Left lung (tissue), 14 donors: ENCODE measurements at places on chromosomes 5 and 9.
A peak's percentile ranks its signal among the peaks of the same experiment; 100 is the strongest.

DNA sequence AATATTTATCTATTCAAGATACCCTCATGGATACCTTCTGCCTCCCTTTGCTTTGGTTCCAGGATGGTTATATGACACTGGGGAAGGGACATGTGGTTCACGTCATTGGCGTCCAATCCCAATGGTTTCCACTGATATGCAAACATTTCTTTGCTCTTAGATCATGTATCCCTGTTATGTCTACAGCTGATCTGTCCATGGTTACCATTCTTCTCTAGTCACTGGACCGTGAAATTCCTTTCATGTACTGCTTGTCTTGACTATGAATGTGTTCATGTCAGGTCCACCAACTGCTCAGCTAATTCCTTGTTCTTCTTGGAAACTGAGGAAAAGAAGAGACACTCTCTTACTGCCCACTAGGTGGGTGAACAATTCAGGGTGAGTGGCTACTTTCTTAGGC, 391.1 kb upstream of the ZNF608 start:
- H3K27ac ChIP-seq = no peak overlapping the region
- H3K36me3 ChIP-seq = no peaks in the 10 kb centered on the region
- H3K27me3 ChIP-seq = no peaks in the 10 kb centered on the region
- no peak overlapping the region for H3K4me3 ChIP-seq

GRCh38 chr5:118121258-118121657, 867.1 kb downstream of the DTWD2 start:
- no peaks in the 10 kb centered on the region for H3K4me1 ChIP-seq
- no peak for DNase-seq
- no peaks in the 10 kb centered on the region for H3K27me3 ChIP-seq

GRCh38 chr5:24059006-24059405, 551.6 kb downstream of the PRDM9 start:
- no peak for DNase-seq
- H3K27me3 ChIP-seq = no peaks in the 10 kb centered on the region
- H3K4me3 ChIP-seq = no peak overlapping the region

GRCh38 chr9:95399261-95399660, 81.8 kb upstream of the FANCC start:
- H3K36me3 ChIP-seq = no peaks in the 10 kb centered on the region
- no peak overlapping the region for H3K27ac ChIP-seq
- no peak for DNase-seq
- no peaks in the 10 kb centered on the region for H3K4me1 ChIP-seq
- no peak overlapping the region for H3K4me3 ChIP-seq
- H3K27me3 ChIP-seq = no peaks in the 10 kb centered on the region

DNA sequence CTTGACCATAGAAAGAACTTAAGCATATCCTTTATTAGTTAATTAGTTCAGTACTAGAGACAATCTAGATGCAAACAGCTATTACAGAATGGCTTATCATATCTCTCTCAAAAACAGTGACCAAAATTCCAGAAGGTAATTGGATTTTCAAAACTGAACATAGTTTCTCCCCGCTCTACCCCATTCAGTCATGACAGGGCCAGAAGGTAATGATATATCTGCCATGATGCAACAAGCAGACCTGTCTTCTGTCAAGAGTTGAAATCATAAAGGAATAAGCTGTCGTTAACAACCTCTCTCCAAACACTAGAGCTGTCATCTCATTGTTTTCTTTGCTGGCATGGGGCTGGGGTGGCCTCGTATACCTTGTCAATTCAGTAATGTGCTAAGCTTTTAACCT, 200.5 kb upstream of the POU5F2 start:
- H3K27ac ChIP-seq = no peak overlapping the region
- no peak overlapping the region for H3K4me3 ChIP-seq
- H3K36me3 ChIP-seq = no peaks in the 10 kb centered on the region
- H3K27me3 ChIP-seq = no peaks in the 10 kb centered on the region
- DNase-seq = no peak
- H3K4me1 ChIP-seq = no peaks in the 10 kb centered on the region

DNA sequence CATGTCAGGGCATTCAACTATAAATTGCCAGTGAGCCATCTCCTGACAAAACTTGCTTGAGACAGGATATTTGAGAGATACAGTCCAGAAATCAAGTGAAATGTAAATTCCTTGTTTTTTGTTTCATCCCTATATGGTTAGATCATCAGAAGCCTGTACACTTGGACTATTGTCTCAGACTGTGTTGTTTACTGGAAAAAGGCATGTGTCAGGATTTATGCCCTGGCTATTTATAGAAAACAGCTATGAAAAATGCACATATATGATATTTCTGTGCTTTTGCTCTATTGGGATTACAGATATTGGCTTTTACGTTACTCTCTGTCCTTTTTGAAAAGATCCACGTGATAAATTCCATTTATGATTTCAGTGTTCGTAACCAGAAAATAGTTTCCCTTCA, 44.2 kb downstream of the IL31RA start:
- no peak for DNase-seq
- no peak overlapping the region for H3K27ac ChIP-seq
- no peak overlapping the region for H3K4me3 ChIP-seq

GRCh38 chr5:126812199-126812570, 35.2 kb downstream of the LMNB1 start:
- peak overlapping the region; percentile 94 for H3K27ac ChIP-seq
- DNase-seq = no peak
- H3K36me3 ChIP-seq = no peaks in the 10 kb centered on the region
- H3K27me3 ChIP-seq = no peaks in the 10 kb centered on the region

GRCh38 chr5:54828151-54828550, 157.2 kb downstream of the ESM1 start:
- no peak overlapping the region for H3K4me3 ChIP-seq
- no peaks in the 10 kb centered on the region for H3K36me3 ChIP-seq
- no peaks in the 10 kb centered on the region for H3K27me3 ChIP-seq
- peaks cover 6% of the 10 kb centered on the region for H3K4me1 ChIP-seq
- no peak for DNase-seq
- no peak overlapping the region for H3K27ac ChIP-seq

DNA sequence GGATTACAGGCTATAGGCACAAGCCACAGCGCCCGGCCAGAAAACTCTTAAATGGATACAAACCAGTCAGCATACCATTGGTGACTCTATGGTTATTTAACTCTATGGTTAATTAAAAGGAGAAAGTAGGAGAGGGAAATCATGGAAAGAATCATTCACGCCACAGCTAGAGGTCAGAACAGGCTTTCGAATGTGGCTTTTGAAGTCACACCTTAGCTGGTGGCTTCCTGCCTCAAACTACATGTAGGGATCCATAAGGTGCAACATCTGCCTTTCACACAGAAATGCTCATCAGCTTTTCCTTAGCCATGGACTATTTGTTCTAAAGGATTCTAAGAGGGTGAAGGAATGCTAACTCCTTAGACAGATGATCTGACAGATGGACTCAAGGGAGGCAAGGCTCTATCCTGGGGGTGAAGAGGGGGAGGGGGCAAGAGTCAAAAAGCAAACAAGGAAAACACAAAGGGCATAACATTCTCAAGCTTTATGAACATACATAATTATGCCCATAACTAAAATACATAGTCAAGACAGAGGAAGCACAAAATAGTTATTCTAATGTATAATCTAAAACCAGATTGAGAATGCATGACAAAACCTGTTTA, 130.9 kb downstream of the EFNA5 start:
- H3K36me3 ChIP-seq = no peaks in the 10 kb centered on the region
- H3K4me1 ChIP-seq = peaks cover 6% of the 10 kb centered on the region
- H3K27me3 ChIP-seq = no peaks in the 10 kb centered on the region
- H3K4me3 ChIP-seq = no peak overlapping the region
- DNase-seq = no peak
- H3K27ac ChIP-seq = no peak overlapping the region

GRCh38 chr9:115799734-115800133, 353.9 kb upstream of the PAPPA start:
- H3K27me3 ChIP-seq = no peaks in the 10 kb centered on the region
- H3K4me3 ChIP-seq = no peak overlapping the region
- no peaks in the 10 kb centered on the region for H3K36me3 ChIP-seq
- no peak overlapping the region for H3K27ac ChIP-seq

- DNase-seq = no peak
- peaks cover 20% of the 10 kb centered on the region for H3K4me1 ChIP-seq
- no peaks in the 10 kb centered on the region for H3K27me3 ChIP-seq
- no peak overlapping the region for H3K4me3 ChIP-seq
- no peaks in the 10 kb centered on the region for H3K36me3 ChIP-seq
These were observed 101.2 kb downstream of the PCSK1 start for GRCh38 chr5:96331681-96332361.

DNA sequence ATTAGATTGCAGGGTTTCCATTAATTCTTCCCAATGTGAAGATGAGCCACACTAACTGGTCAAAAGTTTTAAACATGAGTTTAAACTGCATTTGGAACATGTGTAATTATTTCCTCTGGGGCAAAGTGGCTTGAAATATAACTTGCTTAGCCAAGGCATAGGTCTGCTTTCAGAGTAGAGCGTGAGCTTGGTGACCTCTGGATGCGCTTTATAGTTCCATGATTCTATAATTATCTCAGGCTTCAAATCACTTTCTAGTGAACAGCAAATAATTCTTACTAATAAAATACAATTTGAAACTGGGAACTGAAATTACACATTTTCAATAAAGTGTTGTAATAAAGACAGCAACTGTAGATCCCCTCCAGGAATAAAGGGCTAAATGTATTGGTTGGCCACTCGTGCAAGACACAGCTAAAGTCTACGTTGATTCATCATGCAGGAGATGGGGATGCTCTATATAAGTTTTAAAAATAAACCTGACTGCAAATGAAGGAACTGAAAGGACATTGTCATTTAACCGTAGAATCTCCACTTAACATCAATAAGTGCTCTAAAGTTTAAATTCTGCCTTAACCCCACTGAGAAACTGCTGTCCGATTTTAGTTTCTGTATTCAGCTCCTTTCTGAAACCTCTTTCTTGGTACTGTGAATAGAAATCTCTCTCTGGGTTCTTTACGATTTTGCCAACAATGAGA, 460.0 kb downstream of the PSAT1 start:
- H3K4me1 ChIP-seq = no peaks in the 10 kb centered on the region
- no peak overlapping the region for H3K27ac ChIP-seq
- no peak for DNase-seq

DNA sequence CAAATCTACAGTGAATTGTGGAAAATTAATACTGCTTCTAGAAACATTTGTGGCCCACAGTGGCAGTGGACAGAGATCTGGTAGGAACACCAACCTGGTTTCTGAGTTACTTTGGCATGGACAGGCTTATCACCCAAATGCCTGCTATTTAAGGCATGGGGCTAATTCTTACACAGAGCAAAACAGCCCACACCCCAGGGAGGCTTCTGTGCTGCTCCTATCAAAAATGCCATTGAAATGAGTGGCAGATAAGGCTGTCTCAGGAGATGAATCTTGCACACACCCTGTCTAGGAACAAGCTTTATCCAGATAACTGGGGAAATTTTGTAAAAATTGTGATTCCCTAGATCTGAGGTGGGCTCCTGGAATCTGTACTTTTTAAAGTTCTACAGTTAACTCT, 307.1 kb downstream of the TLE1 start:
- no peaks in the 10 kb centered on the region for H3K4me1 ChIP-seq
- no peak for DNase-seq
- no peaks in the 10 kb centered on the region for H3K36me3 ChIP-seq
- no peaks in the 10 kb centered on the region for H3K27me3 ChIP-seq
- H3K4me3 ChIP-seq = no peak overlapping the region

DNA sequence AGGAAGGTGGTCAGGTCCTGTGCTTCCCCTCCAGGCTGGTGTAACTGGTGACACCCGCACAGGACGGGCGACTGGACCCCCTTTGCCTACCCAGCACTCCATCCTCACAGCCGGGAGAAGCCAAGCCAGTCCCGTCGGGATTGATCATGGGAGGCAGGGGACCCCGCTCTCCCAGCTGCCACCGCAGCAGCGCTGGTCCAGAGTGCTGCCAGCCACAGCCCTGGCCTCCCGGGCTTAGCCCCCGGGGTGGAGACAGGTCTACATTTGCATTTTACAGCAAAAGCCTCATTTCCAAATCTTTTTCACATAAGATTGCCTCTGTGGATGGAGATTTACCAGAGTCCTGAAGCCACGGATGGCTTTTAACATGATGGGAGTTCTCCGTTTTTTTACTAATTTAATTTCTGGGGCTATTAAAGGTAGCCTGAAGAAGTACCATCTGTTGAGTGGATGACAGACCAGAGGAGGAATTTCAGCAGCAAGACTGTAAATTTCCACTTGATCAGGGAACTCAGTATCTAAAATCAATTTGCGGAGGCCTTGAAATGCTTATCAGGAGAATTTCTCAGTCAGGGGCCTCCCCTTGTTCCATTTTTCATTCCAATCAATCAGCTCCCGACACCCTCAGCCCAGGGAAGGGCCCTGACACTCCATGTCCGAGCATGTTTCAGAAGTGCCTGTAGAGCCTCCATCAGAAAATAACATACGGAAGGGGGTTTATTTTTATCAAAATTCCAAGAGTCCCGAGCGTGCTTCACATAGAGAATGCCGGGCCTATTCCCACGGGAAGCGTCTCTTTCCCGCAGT, 80.6 kb downstream of the OLFM1 start:
- H3K36me3 ChIP-seq = no peaks in the 10 kb centered on the region
- no peak for DNase-seq
- H3K4me3 ChIP-seq = no peak overlapping the region
- no peak overlapping the region for H3K27ac ChIP-seq

- H3K27me3 ChIP-seq = no peaks in the 10 kb centered on the region
- no peak overlapping the region for H3K4me3 ChIP-seq
- H3K4me1 ChIP-seq = no peaks in the 10 kb centered on the region
- H3K36me3 ChIP-seq = no peaks in the 10 kb centered on the region
These were observed 266.6 kb downstream of the PIK3R1 start for GRCh38 chr5:68482199-68482598.

GRCh38 chr5:115366223-115366622, 69.8 kb upstream of the CCDC112 start:
- H3K36me3 ChIP-seq = no peaks in the 10 kb centered on the region
- no peak for DNase-seq
- H3K4me3 ChIP-seq = no peak overlapping the region
- no peak overlapping the region for H3K27ac ChIP-seq
